Activated T-helper 1 cell treated with Interleukin-2 at 50 U/mL for 16 hours (primary cell): ENCODE measurements at places on chromosomes 3 and 15.
A peak's percentile ranks its signal among the peaks of the same experiment; 100 is the strongest.

DNA sequence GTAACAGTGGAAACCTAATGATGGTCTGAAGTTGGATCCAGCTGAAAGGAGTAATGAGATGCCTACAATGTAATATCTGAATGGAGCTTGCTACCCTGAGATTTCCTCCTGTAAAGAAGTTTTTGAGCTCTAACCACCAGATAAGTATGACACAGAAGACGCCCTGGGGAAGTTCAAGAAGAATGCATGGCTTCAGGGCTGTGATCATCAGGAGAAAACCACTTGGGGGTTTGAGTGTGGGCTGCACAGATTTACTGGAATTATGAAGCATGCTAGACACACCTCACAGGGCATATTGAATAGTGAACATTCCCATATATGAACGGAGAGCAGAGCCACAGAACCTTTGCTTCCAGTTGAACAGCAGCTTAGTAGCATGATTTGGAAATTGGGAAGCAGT, 10.6 kb upstream of the CCDC80 start:
- DNase-seq = no peak

GRCh38 chr15:36673039-36673438, 93.6 kb downstream of the CDIN1 start:
- DNase-seq = no peak

- DNase-seq = no peak
Measured at GRCh38 chr3:38724392-38724736, 74.9 kb upstream of the SCN5A start.

DNA sequence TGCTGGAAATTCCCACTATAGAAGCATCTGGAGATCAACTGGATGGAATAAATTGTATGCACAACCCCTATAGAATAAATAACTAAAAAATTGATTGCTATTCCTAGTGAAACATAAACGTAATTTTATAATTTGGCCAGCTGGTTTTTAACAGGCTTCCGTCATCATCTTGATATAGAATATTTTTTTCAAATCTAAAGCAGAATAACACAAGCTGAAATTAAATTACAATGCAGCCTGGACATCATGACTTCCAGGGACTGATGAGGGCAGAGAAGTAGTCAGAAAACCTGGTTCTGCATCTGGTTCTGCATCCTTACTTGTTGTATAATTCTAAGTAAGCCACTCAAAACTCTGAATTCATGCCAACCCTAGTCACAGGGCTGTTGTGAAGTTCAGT, 146.1 kb downstream of the MEX3B start:
- no peak for DNase-seq

GRCh38 chr3:196968233-196969133, at the start of gene PIGZ:
TSS of gene PIGZ (minus strand) at chr3:196968833. CDS start at chr3:196952031, 16,802 bp downstream.
- DNase-seq = peak; percentile 20

- DNase-seq = no peak
Measured at GRCh38 chr3:150352931-150353330, 55.2 kb upstream of the TSC22D2 start.

DNA sequence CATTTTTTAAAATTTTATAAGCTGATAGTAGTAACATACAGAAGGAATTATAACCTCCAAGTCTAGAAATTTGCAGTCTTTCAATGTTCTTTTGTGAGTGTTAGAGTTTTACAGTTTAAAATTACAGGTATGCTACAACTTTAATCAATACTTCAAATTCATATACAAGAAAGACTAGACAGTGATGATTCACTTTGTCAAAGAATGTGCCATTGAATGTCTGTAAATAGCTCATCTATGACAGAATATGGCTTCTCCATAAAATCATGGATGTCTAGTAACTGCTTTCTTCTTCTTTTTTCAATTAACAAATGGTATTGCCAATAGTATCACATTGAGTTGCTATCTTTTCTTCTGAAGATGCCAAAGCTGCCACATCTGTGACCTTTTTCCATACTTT, 4.1 kb upstream of the TSC22D2 start:
- DNase-seq = no peak

DNA sequence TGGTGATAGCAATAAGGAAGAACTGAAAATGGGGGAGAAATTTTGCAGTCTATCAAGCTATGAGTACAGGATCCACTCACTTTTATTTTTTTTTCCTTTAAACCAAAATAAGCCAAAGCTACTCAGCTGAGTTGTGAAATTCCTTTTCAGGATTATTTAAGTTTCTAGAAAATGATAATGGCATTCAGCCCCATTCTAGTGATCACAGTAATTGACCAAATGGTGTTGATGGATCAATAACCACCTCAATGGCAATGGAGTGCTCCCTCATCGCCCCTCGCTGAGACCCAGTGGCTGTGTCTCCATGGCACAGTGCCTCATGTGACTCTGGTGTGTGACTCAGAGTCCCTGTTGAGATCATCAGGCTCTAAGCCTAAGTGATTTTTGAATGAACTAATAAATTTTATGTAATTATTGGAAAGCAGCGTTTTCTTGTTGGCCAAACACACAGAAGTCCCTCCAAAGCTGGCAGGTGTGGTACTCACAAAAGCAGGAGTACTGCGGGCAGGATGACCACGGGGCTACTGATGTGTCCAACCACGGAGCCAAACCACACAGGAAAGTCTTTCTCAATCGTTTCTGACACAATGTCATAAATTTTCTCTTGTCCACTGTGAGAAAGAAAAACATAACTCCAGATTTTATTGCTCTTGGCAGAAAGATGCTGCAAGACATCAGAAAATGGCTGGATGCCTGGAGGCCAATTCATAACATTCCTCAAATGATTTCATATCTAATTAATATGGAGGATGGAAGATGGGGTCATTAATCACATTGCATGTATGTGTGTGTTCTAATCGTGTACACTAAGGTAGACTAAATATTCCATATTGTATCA, 14.4 kb upstream of the STARD5 start:
- DNase-seq = no peak

- DNase-seq = peak; percentile 21
Measured at GRCh38 chr15:72319360-72319984, 485 bp downstream of the CELF6 start.

GRCh38 chr3:23953523-23953922, 8.4 kb downstream of the NR1D2 start:
- no peak for DNase-seq

- DNase-seq = no peak
Measured at GRCh38 chr15:50890751-50891150, 17.7 kb upstream of the AP4E1 start.

GRCh38 chr3:188113756-188114155, 40.2 kb upstream of the LPP start:
- no peak for DNase-seq

DNA sequence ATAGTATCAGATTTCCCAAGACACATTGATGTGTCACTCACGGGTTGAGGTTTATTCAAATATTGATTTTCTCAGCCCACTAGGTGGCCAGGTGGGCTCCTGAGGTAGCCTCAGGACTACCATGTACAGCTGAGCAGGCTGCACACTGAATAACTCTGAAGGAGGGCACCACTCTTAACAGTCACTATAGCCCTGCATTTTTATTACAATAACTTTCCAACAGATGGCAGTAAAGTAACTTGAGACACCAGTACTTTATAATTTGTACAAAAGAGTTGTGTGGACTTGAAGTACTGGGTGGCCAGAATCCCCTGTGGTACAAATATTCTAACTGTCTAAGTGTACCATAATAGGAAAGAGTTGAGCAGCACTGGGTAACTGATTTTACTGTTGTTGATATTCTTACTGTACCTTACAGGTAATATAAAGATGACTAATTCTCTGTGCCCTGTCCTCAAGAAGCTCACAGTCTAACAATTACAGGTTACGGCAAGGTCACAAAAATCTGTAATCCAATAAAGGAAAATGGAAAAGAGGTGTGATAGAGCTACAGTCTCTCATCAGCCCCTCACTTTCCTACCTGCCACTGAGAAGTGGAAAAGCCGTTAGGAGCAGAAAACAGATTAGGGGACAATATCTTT, 76.0 kb downstream of the ETFA start:
- DNase-seq = no peak

DNA sequence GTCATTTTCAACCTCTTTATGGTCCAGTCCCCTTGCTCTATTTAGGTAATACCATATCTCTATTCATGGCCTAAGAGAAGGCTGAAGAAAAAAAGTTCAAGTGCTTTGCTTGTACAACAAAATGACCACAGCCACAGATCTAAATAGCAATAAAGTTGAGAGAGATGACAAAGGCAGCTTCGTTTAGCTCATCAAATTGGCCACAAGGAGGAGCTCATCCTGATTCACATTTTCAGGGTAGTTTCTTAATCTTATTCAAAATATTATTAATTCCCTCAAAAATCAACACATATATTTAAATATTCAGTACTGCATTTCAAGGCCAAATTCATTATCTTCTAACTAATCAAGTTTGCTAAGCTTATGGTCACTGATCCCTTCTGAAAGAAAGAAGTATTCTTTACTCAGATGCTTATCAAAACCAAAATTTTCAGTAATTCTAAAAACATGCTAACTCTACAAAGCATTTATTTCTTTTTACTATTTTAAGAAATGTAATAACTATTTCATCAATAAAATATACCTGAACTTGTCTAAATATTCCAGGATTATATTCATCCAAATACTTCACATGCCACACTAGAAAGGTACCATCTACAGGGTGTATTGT, 85.5 kb downstream of the DMXL2 start:
- DNase-seq = no peak

- no peak for DNase-seq
Measured at GRCh38 chr15:92463826-92464225, 70.1 kb downstream of the ST8SIA2 start.

GRCh38 chr3:43870844-43871626, 180.3 kb downstream of the ABHD5 start:
- DNase-seq = no peak

DNA sequence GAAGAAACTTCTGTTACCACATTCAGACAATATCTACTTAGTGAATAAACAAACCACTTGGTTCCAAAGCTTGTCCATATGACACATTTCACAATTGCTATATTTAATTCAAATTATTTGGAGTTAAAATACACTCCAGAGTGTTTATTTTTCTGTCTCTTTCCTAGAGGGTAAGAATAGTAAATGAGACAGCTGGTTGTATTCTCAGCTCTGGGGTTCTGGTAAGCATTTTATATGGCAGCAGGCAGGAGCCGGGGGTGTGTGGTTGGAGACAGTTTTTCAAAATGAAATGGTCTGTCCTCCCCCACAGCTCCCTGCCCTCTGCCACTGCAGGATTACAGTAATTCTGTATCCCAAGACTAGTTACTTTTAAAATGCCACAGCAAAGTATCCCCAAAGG, 10.9 kb upstream of the SEC61A1 start:
- DNase-seq = no peak

GRCh38 chr3:189849262-189849661, 218.1 kb downstream of the TP63 start:
- no peak for DNase-seq

DNA sequence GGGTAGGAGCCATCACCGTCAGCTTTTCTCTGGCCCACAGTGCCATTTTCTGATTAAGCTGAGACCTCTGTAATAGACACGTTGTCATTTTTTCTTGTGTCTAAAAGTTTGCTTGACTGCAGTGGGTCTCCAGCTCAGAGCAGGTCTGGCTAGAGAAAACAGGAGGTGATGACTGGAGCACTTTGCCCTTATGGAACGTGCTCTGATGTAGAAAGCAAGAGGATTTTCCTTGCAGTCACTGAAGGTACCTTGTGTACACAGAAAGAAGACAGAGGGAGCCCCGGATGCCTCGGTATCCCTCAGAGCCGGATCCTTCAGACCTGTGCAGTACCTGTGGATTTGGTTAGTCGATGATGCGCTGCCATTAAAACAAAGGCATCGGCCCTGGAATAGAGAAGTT, 76.2 kb downstream of the IGF1R start:
- no peak for DNase-seq

- DNase-seq = no peak
Measured at GRCh38 chr3:19539518-19540392, 391.4 kb downstream of the KCNH8 start.

- no peak for DNase-seq
Measured at GRCh38 chr3:186979852-186980251, 49.5 kb downstream of the ST6GAL1 start.

- DNase-seq = no peak
Measured at GRCh38 chr3:151460228-151460627, 633 bp downstream of the IGSF10 start.

- no peak for DNase-seq
Measured at GRCh38 chr3:183262875-183263378, 9.9 kb downstream of the B3GNT5 start.

- DNase-seq = no peak
Measured at GRCh38 chr15:67047149-67047661, 18.2 kb upstream of the SMAD3 start.

DNA sequence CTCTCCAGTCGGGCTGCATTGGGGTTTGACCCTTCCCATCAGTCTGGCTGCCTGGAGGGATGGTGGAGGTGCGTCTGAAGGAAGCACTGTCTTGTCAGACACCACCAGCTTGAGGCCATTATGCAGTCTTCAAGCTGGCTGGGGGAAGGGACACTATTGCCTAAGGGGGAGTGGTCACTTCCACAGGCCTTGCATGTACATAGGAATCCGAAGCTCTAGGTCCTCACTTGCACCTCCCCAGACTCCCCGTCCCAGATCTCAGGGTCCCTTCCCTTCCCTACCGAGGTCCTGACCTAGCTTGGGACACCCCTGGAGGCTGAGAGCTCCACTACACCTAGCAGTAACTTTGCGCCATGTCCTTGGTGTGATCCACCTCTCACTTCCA, 48.6 kb upstream of the KLF13 start:
- DNase-seq = no peak

GRCh38 chr15:40136470-40137302, 24.2 kb upstream of the BUB1B start:
- DNase-seq = no peak

DNA sequence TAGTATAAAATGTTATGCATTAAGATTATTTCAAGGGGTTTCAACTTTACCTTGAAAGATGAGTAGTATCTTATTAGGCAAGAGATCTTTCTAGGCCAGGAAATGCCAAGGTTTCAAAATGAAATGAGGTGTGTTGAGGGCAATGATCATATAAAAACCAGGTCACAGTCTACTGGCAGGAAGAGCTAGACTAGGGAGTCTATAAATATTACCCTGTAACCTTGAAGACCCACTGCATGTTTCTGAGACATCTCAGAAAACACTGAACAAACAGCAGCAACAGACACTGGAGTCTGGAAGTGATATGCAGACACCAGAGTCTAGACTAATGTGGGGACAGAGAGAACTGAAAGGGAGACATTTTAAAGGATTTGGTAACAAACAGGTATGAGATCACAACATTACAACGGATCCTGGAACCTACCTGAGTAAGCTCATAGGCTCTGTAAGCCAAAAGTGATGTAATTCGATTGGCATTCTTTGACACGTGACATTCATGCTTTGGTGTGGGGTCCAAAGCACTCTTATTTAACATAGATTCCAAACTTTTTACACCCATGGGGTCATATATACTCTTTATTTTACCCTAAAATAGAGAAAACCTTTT, 15.0 kb downstream of the TASOR start:
- DNase-seq = no peak
